ENCODE measurements at places on chromosomes 2 and 18.

DNA sequence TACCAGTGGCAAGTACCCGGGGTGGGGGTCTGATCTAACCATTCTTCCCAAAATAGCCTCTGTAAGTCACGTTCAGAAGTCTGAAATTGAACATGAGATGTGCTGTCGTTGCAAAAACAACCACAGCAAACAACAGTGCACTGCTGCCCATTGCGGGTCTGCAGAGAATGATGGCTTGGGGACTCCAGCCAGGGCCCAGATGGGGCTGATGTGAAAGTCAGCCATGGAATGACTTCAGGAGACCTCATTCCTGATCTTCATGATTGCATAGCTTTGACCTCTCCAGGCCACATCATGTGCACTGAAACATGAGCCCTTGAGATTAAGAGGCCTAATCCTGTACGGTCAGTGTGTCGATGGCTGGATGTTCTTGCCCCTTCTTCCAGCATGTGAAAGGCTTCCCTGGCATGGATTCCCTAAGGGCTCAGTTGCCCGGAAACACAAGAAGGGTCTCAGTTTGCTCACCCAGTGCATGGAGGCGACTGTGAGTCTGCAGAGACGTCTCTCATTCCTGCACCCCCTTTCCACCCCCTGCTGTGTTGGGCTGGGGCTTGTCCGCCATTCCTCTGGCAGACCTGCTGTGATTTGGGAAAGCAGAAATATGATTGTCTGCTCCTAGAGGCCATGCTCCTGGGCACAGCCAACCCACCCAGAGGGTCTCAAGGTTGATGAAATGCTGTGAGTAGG, 191.6 kb downstream of the SEPTIN10 start:
- no peak for DNase-seq

DNA sequence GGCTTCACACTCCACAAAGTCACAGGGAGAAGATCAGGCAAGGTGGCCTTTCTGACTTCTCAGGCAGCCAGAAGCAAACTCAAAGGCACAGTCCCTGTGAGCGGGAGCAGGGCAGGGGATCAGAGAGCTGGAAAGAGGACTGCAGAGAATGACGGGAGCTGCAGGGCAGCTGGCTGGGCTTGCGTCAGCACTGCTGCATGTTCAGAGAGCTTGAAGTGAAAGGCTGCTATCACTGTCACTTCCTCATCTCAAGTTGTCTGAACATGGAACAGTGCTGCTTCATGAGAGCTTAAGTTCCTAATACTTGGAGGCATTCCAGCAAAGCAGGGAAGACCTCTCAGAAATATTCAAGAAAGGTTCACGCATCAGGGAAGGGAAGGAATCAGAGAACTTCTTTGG, 20.4 kb downstream of the TGFBRAP1 start:
- no peak for DNase-seq

DNA sequence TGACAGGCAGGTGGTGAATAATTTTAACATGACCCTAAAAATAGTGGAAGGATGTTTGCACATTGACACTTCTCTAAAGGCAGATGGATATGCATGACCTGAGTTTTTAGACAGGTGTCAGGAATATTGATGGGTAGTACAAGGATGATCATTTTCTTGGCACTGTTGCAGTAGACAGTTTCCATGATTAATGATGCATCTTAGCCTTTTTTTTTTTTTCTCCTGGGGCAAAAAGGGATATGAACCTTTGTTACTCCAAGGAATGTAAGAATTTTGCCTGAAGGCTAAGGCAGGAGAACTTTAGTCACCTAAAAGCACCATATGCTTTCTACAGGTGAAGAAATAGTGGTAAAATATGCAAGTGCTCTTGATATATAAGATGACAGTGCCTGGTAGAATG, 136.3 kb upstream of the CAVIN2 start:
- DNase-seq, result no peak

DNA sequence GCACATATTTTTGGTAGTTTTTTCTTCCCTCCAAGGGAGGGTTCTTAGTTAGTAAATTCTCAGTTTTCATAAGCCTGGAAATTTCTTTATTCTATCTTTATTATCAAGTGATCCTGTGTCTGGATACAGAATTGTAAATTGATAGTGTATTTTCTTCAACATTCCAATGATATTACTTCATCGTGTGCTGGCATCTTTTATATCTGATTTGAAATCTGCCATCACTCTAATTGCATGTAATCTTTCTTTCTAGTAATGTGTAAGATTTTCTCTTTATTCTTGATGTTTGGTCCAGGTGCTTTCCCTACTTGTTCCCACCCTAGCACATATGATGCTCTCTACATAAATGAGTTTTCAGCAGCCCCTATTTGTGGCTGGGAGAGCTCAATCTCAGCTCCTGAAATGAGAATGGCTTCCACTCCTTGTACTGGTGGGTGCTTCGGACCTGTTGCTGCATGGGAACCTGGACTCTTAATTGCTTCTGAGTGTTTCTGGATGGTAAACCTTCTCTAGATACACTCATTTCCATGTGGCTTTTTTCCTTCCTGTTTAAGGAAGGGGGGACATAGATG, 102.7 kb downstream of the SMIM21 start:
- no peak for DNase-seq

GRCh38 chr2:7619203-7619970, 702.2 kb downstream of the RNF144A start:
- DNase-seq, result no peak

GRCh38 chr18:39724652-39725051, 2159.1 kb upstream of the CELF4 start:
- no peak for DNase-seq

DNA sequence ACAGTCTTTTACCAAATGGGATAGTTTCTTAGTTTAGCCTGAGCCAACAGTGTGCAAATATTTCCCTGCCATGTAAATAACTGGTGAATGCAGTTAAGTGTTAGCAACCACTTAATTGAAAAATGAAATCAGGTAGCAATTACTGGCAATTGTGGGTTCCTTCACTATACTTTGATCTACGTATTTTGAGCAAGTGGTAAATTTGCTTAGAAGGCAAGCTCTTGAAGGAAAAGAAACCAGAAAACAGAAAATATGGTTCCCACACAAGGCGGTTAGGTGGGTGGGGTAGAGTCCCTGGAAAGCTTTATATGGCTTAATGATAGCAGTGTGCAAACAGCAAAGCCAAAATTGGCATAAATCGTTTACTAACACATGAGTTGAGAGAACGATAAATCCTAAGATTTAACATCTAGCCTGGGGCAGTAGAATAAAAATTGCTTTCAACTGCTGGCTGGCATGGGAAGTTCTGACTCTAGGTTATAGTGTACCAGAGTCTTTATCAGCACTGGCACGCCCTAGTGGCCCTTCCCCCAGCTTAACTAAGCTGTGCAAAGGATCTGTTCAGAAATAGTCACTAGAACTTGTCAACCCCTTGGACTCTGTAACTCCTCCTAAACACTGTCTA, 17.0 kb downstream of the SLC9A2 start:
- no peak for DNase-seq

DNA sequence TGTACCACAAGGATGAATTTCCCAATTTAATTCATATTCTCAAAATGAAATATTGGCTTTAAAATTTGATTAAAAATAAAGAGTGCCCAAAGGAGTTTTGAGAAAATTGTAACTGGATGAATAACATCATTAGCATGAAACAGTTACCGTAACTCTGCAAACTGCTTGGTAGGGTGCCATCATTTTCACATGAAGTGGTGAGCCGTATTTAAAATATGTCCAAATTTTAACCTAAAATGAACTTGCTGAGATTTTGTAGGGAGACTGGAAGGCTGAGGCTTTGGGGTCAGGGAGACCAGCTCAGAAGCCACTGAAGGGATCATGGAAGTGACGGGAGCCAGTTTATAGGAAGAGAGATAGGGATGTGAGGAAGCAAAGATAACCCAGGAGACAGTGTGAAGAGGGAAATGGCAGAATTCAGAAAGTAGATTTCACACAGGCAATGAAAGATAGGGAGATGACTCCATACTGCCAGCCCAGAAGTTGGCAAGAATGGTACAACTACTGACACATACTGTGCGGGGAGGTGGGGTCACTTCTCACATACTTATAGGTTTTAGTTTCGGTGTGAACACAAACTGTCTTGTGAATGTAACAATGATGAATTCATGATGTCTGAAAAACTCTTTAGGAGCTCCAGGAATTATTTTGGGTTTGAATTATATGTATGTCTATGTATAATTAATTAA, 53.8 kb downstream of the EFEMP1 start:
- DNase-seq, result no peak

GRCh38 chr18:21997207-21998143, 171.9 kb upstream of the GATA6 start:
- no peak for DNase-seq

GRCh38 chr2:195562570-195563566, 94.2 kb upstream of the SLC39A10 start:
- DNase-seq, result no peak

DNA sequence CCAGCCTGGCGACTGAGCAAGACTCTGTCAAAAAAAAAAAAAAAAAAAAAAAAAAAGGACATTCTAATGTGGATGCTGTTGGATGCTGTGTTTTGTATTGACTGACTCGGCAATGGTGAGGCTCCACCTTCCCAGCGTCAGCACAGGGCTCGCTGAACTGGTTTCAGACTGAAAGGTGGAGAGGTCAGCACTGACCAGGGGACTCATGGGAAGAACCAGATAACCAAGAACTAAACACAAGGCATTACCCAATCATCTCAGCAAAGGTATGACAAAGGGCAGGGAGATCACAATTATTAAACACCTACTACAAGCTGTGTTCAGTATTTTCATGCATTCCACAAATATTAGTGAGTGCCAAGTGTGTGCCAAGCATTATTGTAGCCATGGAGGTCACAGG, 103.2 kb downstream of the LRATD1 start:
- no peak for DNase-seq

GRCh38 chr18:75110846-75111415, 98.0 kb downstream of the PTGR3 start:
- DNase-seq, result no peak
